ENCODE measurements at places on chromosomes 3 and 15.

- no peak for DNase-seq
Observed at GRCh38 chr3:84621823-84622222, 337.0 kb upstream of the CADM2 start.

DNA sequence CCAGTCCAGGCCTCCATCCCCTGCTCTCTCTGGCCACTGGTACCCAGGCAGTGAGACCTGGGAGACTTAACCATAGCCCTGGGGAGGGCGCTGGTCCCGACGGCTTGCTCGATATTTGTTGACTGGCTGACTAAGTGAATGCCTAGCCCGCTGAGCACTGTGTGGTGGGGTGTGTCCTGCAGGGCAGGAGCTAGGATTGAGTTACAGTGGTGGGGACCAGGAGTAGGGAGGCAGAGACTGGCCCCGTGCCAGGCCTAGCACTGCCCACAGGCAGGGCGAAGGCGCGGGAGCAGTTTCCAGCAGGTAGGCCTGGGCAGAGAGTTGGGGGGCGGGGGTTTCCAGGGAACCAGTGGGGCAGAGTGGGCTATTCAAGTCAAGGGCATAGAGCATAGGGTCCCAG, at the start of gene VILL:
Gene VILL, plus strand, starts transcription at position 260 of the 400 bp plus-strand sequence. CDS start 2,887 bp downstream, outside the sequence.
- DNase-seq, result no peak

DNA sequence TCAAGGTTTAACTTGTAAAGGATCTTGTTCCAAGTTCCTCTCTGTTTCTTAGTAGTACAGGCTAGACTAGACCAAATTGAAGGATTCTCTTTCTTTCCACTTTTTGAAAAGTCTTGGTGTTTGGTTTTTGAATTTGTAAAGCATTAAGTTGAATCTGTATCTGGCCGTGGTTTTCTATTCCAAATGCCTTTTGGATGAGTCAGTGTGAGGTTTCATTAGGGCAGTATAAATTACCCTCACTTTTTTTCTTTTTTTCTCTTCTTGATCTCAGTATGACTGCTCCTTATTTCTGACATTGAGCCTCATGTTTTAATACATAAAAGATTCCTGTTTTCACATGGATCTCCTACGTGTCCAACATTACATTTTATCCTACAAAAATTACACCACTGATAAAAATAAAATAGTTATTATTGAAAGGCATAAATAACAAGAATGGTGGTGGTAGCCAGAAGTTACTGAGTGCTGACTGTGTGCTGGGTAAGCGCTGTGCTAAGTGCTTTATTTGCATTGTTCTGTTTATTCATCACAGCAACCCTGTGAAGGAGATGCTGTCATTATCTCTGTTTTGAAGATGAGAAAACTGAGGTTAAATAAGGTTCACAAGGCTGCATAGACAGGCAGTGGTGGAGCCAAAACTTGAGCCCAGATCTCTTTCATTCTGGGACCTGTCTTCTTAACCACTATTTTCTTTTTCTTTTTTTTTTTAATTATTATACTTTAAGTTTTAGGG, 48.3 kb downstream of the MITF start:
- DNase-seq, result no peak

- DNase-seq, result no peak
Observed at GRCh38 chr15:39510001-39510701, 70.7 kb upstream of the THBS1 start.

GRCh38 chr15:41905036-41905793, 11.4 kb upstream of the SPTBN5 start:
- no peak for DNase-seq

- no peak for DNase-seq
Observed at GRCh38 chr3:139541532-139542288, 2.2 kb upstream of the RBP1 start.

DNA sequence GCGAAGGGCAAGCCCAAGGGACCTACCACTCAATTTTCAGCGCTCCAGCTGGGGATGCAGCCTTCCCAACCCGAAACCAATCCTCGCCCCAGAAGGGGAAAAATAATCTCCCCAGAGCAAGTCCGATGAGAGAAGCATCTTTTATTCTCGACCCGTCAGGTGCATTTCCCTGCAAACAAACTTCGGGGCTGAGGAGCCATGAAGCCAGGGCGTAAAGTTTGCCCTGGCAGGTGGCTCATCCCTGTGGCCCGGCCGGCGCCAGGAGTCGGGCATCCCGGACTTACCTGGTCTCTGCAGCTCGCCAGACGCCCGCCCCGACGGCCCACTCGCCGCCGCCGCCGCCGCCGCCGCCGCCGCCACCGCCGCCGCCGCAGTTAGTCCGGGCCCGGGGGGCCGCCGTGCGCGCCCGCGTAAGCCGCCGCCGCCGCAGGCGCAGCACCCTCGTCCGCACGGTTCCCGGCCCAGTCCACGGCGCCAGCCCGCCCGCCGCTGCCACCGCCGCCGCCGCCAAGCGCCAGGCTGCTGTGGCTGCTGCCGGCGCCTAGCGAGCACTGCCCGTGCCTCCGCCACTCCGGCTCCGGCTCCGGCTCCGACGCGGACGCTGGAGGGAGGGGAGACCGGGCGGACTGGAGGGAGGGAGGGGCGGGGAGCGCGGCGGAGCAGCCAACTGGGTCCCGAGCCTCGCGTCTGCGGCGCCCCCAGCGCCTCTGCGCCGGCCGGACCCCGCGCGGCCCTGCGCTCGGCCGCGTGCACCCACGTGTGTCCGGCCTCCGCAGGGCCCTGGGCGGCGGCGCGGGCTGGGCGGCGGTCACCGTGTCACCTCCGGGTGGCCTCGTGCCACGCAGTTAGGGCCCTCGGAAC, at the start of gene CNTN3:
Gene CNTN3, minus strand, starts transcription at position 553 of the 861 bp plus-strand sequence. CDS start 93,547 bp downstream, outside the sequence.
- DNase-seq, result no peak

GRCh38 chr3:98038876-98039275, 3.8 kb upstream of the GABRR3 start:
- no peak for DNase-seq

GRCh38 chr3:190013943-190014924, 106.5 kb downstream of the P3H2 start:
- DNase-seq, result no peak

DNA sequence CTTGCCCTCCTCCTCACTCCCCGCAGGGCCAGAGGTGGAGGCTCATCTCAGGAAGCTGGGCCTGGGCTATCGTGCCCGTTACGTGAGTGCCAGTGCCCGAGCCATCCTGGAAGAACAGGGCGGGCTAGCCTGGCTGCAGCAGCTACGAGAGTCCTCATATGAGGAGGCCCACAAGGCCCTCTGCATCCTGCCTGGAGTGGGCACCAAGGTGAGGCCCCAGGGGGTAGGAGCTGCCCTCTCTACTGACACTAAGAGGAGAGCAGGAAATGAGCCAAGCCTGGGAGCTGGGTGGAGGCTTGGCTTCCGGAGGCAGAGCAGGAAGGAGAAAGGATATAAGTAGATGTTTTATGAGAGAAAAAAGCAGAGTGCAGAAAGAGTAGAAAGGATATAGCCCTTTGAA, 4.9 kb downstream of the OGG1 start:
- no peak for DNase-seq

- DNase-seq, result no peak
Observed at GRCh38 chr3:15063656-15064286, 1.3 kb downstream of the MRPS25 start.

- no peak for DNase-seq
Observed at GRCh38 chr3:161602475-161602874, 105.9 kb downstream of the OTOL1 start.

DNA sequence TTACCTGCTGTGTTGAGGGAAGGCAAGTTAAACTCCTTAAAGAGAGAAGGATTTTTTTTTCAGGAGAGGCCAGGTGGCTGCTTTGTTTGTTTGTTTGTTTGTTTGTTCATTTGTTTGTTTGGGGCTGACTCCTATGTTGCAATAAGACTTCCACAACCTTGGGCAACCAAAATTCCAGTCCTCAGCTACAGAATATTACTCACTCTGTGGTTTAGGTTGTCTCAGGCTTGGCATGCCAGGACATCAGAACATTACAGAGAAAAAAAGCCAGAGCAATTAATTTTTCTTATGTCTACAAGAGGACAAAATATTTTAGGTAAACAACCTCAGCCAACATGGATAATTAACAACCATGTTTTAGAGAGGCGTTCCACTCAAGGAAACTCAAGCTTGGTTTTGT, 156.7 kb upstream of the ATP11B start:
- DNase-seq, result no peak

GRCh38 chr3:54087581-54088410, 34.6 kb upstream of the CACNA2D3 start:
- DNase-seq, result no peak

DNA sequence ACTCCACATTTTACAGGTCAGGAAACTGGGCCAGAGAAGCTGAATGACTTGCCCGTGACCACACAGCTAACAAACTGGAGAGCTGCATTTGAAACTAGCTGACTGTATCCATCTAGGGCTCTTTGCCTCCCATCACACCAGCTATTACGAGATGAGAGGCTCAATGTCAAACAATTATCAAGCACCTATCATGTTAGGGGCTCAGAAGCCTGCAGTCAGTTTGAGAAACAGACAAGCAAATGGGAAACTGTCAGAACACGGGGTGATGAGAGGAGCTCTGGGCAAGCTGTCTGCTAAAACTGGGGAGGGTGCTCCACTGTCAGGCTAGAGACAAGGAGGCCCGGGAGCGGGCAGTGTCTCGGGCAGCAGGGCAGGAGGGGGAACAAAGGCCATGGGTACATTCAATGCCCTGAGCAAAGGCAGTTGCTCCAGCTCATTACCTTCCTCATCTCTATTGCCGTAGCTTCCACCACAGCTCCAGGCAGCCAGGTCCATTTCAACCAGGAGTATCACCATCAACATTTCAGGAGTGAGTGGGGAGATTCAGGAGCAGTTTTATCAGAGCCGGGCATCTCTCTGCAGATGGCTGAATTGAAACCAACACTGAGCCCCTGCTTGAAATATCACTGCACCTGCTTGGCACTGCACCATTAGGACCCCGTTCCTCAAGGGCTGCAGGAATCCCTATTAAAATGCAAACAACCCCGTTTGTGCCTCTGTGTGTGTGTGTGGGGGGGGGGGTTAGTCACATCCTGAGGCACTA, 122.6 kb downstream of the RAB11A start:
- DNase-seq, result no peak

DNA sequence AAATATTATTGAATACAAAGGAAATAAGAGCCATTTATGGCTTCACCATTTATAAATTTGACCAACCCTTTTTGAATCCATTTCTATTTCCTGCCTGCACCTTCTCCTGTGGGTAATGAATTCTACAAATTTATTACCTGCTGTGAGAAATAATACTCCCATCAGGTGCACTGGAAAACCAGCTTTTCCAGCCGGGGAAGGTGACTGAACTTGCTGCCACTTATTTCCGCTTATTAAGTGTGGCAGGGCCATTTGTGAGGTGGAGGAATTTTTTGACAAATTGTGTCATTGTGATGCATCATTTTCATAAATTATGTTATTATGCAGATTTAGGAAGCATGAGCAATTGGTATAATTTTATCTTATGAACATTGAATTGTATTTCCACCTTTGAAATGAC, 151.1 kb downstream of the SQOR start:
- no peak for DNase-seq

DNA sequence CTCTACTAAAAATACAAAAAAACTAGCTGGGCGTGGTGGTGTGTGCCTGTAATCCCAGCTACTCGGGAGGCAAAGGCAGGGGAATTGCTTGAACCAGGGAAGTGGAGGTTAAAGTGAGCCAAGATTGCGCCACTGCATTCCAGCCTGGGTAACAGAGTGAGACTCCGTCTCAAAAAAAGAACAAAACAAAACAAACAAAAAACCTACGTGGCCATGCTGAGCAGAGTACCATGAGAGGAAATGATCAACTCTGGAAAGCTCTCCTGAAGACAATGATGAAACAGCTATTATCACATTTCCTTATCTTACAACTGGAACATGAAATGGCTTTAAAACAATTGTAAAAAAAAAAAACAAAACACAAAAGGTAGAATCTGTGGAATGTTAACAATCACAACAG, 75.2 kb downstream of the CHSY1 start:
- no peak for DNase-seq

GRCh38 chr3:482479-482878, 285.9 kb downstream of the CHL1 start:
- no peak for DNase-seq

DNA sequence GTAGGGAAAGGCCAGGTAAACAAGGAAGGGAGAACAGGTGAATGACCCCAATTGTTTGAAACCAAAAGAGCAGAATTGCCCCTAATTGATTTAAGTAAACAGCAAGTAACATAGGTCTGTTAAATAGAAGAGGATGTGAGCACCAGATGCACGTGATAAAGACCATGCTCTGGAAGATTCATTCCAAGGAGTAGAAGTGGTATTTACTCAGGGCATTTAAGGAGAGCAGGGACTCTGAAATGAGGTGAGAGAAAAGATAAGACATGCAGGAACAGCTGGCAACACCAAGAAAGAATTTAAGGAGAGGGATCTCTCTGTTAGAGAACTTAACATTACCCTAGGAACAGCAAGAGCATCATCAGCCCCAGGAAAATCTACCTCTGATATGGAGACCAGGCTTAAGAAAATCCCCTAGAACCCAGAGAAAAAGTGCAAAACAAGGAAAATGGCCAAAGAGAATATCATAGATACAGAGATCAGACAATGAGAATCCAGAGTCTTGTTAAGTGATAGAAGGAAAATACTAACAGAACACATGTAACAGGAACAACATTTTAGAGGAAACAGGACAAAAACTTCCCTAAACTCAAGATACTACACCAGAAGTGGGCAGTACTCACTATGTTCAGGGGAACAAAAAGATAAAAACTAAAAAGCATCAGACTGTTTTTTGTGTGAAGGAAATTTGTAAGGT, 6.4 kb downstream of the NUDT16 start:
- DNase-seq, result no peak

- DNase-seq, result no peak
Observed at GRCh38 chr3:130900959-130901358, 7.1 kb downstream of the ATP2C1 start.

DNA sequence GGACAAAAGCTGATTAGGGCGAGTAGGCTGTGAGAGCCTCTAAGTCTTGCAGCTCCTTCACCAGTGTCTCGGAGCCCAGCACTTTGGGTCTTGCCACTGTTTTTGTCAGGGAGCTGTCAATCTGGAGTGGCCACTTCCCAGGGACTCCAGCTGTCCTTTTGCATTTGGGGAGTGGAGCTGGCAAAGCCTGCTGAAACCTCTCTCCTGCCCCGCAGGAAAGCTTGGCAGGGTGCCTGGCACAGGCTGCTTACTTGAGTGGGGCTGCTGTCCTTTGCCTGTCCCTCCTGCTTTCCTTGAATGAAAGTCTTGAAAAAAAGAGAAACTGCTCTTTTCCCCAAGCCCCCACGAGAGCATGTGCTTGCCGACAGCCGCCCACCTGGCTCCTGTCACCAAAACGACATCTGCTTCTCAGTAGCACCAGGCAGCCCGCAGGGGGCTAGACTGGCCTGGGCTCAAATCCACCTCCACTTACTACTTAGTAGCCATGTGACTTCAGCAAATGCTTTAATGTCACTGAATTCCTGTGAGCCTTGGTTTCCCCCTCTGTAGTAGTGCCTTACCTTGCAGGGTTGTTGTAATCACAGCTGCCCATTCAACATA, 13.7 kb downstream of the USP13 start:
- DNase-seq, result no peak

DNA sequence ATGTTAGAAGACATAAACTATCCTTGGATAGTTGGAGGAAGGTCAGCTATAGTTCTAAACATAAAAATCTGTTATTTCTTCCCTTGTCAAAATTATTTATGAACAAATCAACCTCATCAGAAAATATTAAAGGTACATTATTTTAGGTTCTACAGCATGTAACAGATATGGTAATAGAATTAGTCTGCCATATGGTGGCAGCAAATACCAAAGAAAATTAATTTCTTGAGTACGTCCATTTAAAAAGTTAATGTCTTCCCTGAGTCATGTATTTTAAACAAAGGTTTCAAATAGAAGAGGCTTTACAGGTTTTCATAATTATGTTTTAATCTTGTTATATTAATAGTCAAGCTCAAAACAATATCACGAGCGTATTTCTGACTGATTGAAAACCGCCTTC, 17.9 kb upstream of the ANKRD28 start:
- no peak for DNase-seq

- no peak for DNase-seq
Observed at GRCh38 chr3:121896823-121897222, 2.6 kb downstream of the SLC15A2 start.

All from activated CD4-positive, alpha-beta T cell treated with anti-CD3 and anti-CD28 coated beads, Interleukin-2, amount 10 ng/mL, durations not matched to agents 7 days and 5 days (primary cell).